ENCODE measurements at places on chromosomes 16 and 17.

DNA sequence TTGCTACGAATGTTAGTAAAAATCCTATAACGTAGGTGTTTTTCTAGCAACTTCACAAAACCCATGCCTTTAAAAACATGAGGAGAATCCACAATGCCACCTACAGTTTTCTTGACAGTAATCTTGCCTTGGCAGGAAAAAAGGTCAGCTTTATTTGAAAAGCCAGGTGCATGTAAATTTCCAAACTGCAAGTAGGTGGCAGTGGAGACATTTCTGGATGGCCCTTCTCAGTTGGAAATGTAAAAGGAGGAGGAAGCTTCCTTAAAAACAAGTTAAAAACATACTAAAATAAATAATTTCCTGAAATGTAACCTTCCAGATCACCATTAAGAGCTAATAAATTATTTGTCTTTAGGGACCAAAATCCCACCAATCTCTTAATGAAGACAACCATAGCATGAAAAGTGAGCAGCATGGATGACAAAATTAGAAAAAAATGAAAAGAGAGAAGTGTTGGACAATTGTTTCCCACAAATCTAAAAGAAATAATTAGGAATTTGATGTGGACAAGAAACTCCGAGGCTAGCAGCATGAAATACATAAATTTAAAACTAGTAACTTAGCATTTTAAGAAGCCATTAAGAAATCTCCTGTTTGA lies 152.2 kb downstream of the SNX11 start:
- DNase-seq, result no peak

DNA sequence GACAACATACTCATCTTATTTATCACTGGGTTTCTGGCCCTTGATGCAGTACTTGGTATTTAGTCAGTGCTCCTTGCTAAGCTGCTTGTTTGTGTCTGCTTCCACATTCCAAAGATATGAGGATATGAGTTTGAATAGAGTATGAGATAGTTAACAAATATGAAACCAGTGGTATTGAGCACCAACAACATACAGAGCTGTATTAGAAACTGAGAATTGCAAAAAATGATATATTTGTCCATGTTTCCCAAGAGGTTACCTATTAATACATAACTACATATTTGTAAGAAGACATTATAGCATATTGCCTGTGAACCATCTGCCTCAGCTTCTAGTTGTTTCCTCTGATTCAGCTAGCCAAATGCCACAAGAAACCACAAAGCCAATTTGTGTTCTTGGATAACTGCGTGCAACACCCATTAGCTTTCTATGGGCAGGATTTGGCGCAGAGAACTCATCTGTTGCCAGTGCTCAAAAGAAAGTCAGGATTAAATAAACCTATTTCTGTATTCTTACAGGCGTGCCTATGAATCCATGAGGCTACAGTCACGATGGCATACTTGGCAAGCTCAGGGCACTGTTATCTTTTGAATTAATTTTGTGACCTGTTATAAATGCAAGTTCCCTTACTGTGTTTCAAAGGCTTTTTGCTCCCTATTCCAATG lies 194.4 kb downstream of the MAP2K6 start:
- DNase-seq, result peak; percentile 2

DNA sequence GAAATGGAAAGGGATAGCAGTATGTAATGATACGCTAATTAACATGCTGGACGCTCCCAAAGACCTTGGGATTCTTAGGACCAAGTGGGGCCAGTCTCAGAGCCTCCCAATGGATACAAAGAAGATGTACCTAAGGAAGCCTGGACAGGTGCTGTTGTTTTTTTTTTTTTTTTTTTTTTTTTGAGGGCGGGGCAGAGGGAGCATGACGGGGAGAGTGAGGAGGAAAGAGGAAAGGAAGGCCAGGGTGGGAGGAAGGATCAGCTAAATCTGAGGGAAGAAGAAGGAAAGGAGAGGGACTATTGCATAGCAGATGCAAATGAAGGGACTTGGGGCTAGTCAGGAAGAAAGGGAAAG lies 2.5 kb downstream of the VAMP2 start:
- DNase-seq, result no peak

DNA sequence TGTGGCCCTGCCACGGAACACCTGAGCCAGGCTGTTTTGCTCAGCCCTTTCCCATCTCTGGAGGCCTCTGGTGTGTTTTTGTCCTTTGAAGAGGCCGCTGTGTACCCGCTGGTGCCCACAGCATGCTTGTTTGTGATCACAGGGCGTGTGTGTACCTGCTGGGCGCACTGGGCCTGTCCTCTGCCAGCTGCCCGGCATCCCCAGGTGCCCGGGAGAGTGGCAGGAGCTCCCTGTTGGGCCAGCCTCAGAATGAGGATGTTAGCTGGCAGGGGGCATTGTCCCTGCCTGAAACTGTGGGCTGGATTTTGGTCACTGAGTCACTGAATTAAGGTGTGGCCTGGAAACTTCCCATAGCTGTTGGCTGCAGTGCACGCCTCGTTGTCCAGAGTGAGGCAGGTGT lies 31.1 kb downstream of the BAIAP2 start:
- no peak for DNase-seq

DNA sequence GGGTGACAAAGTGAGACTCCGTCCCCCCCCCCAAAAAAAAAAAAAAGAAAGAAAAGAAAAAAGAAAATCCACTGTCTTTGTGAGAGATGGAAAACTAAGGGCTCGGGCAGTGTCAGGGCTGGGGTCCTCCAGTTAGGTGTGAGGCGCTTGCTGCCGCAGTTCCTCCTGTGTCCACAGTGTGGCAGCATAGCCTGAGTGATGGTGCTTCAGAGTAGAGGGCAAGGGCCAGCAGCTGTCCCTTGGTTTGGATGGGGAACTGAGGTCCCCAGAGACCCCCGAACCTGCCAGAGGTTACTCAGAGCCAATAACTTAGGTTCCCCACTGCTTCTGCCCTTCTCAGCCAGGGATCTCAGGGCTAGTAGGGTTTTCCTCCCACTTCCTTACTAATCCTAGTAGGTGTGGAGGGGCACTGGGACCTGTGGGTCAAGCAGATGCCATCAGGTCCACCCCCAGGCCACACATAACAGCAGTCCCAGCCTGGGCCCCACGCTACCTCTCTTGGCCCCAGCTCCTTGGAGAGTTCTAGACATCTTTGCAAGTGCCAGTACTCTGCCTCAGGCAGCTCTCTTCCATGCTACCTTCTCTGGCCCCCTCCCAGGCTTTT lies 7.9 kb upstream of the LLGL1 start:
- peak; percentile 37 for DNase-seq

GRCh38 chr17:78027121-78027520 lies 68.6 kb downstream of the TNRC6C start:
- no peak for DNase-seq

- no peak for DNase-seq
These were observed 46.3 kb downstream of the DNAH9 start for GRCh38 chr17:11644265-11645212.

- DNase-seq, result no peak
These were observed 92.8 kb downstream of the HS3ST3B1 start for GRCh38 chr17:14393723-14394122.

GRCh38 chr17:81086789-81087551 lies 52.0 kb downstream of the BAIAP2 start:
- no peak for DNase-seq

GRCh38 chr17:41810659-41811548 lies 845 bp downstream of the P3H4 start:
- DNase-seq, result no peak

DNA sequence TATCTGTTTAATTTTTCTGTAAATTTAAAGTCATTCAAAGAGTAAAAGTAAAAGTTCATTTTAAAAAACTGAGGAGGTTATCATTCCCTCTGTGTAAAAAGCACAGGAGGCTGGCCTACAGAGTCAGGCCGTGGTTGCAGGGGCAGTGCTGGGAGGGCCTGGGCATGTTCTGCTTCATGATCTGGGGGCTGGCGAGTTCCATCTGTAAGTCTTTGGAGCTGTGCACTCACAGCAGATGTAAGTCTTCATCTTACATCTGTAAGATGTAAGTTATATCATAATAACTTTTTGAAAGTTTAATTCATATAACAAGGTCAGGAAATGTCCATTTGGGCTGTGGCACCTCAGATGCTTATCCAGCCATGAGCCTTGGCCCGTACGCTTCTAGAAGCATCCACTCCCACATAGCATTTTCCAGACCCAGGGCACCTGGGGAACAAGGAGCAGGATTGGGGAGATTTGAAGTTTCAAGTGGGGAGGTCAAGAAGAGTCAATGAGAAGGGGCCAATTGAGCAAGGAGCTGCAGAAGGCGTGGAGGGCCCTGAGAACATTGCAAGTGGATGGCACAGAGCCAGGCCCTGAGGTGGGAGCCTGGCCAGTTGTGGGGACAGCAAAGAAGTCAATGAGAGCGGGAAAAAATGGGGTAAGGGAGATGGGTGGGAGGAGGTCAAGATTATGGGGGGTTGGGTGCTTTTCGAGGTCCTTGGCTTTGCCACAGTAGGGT lies 54.1 kb downstream of the TNFRSF13B start:
- DNase-seq, result no peak

GRCh38 chr16:88406096-88407041 lies 23.6 kb downstream of the ZNF469 start:
- no peak for DNase-seq

DNA sequence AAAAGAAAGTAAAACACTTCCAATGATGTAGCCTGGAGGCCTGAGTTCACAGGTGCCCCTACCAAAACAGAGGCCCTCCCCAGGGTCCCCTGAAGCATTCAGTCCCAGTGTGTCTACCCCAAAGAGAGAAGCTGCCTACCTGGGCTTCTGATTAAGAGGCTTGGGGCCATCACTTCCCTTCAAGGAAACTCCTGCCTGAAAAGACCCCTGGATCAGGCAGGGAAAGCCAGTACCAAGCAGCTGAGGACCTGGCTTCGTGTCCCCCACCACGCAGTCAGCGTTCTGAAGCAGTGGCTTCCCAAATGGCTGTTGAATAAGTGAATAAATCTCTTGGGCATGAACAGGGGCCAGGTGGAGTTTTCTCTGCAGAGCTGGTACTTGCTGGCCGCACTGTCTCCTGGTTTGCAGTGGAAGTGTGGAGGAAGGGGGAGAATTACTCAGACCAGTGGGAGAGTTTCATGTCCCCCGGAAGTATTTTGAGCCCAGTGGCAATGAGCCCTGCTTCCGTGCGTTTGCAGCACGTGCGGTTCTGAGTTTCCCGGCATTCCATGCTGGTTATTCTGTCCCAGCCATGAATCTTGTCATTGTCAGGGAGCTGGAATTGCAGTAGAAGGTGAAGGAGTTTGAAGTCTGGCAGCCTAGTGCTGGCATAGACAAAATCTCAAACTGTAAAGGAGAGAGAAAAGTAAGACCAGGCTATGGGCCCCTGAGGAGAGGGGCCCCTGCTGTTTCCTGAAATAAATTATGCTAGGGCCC lies 27.0 kb downstream of the RMI2 start:
- DNase-seq, result no peak
